ENCODE measurements at places on chromosomes 13 and 19.

- no peak for DNase-seq
Observed at GRCh38 chr13:29746148-29746677, 104.2 kb downstream of the UBL3 start.

- DNase-seq, result no peak
Observed at GRCh38 chr19:14107581-14108461, 9.7 kb downstream of the PRKACA start.

DNA sequence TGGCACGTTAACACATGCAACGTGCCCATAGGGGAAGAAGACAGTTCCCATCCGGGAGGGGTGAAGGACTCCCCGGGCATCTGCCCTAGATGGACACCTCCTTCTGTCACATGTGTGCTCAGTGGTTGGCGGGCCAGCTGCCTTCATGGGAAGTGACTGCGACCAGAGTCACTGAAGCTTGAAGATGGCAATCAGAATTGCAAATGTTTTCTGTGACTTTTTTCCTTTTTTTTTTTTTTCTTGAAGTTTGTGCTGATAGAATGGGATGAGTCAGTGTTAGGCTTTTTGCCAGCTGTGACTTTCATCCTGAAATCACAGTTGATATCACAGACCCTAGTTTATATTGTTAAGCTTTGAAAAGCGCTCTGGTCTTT, 109.2 kb upstream of the MCF2L start:
- no peak for DNase-seq

GRCh38 chr13:93309886-93310523, 83.4 kb downstream of the GPC6 start:
- DNase-seq, result no peak

GRCh38 chr19:12052497-12053169, at the start of gene ZNF878:
TSS of gene ZNF878 (minus strand) at chr19:12052961. CDS start at chr19:12052801, 160 bp downstream.
- no peak for DNase-seq

DNA sequence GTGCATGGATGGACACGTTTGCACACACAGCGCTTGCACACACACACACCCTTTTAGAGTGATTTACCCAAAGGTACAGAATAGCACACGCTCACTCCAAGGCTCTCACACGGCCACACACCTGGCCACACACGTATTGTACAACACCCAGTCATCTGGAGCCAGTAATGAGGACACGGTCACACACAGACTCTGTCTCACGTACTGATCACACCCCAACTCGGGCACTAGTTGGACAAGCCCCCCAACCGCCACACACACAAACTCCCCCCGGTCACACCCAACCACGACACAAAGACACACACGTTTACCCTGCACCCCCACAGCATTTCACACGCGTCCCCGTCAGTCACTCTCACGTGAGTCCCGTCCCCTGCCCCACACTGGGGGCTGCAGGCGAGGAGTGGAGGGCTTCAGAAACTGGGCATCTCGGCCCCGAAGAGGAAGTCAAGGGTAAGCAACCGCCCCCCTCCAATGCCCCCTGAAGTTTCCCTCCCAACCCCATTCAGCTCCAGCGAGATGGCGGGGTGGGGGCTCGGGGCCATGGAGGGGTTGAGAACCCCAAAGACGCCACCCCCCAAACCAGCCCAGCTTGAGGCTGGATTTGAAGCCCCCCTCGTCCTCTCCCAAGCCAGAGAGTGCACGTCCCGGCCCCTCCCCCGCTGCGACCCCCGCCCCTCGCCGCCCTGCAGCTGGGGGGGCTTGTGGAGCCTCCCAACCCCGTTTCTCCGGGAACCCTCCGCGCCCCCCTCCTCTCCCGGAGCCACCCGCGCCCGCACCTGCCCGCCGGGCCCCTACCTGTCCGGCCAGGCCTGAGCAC, 599 bp downstream of the OLFM2 start:
- DNase-seq, result no peak

- no peak for DNase-seq
Observed at GRCh38 chr13:20377720-20378119, 145.6 kb upstream of the GJB6 start.

- DNase-seq, result no peak
Observed at GRCh38 chr19:8371011-8371804, 7.3 kb downstream of the ANGPTL4 start.

DNA sequence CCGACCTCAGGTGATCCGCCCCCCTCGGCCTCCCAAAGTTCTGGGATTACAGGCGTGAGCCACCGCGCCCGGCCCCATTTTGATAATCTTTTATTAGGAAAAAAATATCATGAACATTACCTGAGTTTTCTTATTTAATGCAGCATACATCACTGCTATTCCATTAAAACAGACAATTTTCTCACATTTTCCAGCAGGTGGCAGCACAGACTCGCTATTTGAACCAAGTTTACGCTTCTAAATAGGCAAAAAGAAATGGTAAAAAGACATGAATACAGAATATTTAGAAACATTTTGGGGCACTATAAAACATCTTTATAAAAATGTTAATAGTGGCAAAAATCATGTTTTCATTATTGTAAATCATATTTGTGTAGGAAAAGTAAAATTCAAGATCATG, 903.1 kb downstream of the SLITRK6 start:
- DNase-seq, result no peak

GRCh38 chr13:98677398-98677797, 75.1 kb downstream of the SLC15A1 start:
- no peak for DNase-seq

GRCh38 chr13:37608750-37609339, 10.3 kb upstream of the POSTN start:
- no peak for DNase-seq

- DNase-seq, result no peak
Observed at GRCh38 chr19:47758443-47758804, 13.1 kb downstream of the NOP53 start.

DNA sequence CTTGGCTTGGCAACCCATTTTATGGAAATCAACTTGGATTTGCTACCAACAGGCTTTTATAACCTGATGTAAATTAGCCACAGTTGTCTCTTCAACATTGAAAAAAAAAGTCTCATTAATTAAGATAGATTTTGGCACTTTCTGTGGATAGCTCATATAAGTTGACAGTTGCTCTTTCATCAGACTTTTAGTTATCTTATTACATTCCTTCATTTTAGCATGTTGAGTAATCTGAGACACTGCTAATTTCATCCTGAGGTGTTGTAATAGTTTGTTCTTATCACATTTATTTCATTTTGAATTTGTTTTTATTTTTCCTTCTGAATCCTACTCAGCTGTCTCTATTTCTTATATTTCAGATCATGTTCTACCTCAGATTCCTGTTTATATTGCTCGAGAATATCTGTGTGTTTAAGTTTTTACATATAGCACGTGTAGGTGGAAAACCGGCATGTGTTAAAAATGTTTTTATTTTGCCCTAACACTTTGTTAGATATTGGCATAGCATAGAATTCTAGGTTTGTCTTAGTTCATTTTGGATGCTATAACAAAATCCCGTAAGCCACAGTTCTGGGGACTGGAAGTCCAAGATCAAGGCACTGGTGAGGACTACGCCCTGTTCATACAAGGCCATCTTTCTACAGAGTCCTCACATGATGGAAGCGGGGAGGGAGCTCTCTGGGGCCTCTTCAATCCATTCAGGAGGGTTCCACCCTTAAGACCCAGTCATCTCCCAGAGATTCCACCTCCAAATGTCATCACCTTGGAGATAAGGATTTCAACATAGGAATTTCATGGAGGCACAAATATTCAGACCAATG, 239.4 kb downstream of the COL4A1 start:
- DNase-seq, result no peak

DNA sequence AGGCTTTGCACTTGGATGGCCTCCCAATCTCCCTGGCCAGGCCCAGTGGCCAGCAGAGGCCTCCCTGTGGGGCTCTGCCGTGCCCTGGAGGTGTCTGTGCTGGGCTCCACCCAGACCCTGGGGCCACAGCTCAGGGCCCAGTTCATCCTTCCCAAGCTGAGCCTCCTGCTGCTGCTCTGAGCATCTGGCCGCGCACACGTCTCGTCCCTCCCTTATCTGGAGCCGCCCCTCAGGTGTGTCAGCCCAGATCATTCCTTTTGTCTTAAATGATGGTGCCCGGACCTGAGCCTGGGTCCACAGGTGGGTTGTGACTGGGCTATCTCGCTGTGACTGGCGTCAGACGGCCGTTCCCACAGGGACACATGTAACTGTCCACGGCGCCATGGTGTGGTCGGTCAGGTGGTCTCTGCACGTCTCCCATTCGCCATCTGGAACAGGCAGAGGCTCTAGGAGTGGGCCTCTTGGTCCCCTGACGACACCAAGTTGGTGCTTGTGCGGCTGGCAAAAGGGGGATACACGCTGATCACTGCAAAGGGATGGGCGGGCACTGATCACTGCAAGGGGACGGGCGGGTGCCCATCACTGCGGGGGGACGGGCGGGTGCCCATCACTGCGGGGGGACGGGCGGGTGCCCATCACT, 14.3 kb upstream of the ZNF554 start:
- DNase-seq, result no peak

- no peak for DNase-seq
Observed at GRCh38 chr13:30743319-30744055, 8.1 kb downstream of the ALOX5AP start.

- DNase-seq, result no peak
Observed at GRCh38 chr13:98778749-98779148, 26.3 kb upstream of the SLC15A1 start.

DNA sequence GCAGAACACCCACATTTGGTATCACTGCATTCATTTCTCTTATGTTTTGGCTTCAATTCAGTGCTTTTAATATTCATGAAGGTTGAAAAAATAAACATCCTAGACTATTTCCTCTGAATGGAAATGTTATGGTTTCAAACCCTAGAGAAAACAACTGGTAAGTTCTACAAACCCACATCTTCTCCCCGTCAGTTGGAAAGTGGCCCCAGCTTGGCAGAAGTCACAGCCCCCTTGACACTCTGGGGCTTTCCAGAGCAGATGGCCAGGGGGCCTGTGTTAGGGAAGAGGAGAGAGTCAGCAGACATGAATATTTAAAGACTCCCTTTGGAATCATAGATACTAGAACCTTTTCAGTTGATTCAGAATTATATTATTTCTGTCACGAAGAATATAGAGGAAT, 123.9 kb downstream of the SHISA2 start:
- no peak for DNase-seq

Data from stimulated activated CD4-positive, alpha-beta T cell treated with anti-CD3 and anti-CD28 coated beads, Interleukin-15, amount 100 ng/mL, for 1 hour (primary cell).